ENCODE measurements at places on chromosomes 4 and X. TPM values are rescaled to one million over a fixed set of nuclear protein-coding genes. Genes with fewer than 3 reads are reported as not detected.

GRCh38 chr4:3745886-3746656 is 20.1 kb upstream of the ADRA2C start:
- DNase-seq, result no peak

DNA sequence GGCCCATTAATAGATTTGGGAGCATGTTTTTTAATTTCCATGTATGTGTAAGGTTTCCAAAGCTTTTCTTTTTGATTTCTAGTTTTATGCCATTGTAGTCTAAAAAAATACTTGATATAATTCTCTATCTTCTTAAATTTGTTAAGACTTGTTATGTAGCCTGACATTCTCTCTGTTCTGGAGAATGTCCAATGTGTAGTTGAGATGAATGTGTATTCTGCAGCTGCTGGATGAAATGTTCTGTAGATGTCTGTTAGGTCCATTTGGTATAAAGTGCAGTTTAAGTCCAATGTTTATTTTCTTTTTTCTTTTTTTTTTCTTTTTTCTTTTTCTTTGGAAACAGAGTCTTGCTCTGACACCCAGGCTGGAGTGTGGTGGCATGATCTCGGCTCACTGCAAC is 378.5 kb upstream of the MAD2L1 start:
- DNase-seq, result no peak

Gene ABLIM2
- total RNA-seq, result 0.63 TPM

- no peak for DNase-seq
Observed at GRCh38 chr4:98518559-98519267, 139.7 kb downstream of the TSPAN5 start.

Gene FAM149A
- 0.33 TPM for total RNA-seq
